MCF 10A (cell line): ENCODE measurements at places on chromosomes 4 and X.

- DNase-seq = no peak
Observed at GRCh38 chr4:112287258-112287989, 1.7 kb upstream of the TIFA start.

DNA sequence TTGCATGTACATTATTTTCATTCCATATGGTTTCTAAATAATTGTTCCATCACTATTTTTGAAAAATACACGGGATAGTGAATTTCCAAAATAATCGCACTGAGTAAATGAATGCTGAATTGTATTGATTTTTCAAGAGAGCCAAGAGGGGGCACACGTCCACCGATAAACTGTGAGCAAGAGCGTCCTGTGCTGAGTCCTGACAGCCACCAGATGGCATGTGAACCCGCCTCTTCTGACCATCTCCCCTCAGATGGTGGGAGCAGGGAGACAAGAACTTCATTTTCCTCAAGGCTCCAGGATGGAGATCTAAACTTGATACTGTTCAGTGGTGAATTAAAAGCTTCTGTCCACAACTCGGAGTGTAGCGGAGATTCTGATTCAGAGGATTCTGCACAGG is 30.6 kb upstream of the IL9R start:
- DNase-seq = peak; percentile 26

DNA sequence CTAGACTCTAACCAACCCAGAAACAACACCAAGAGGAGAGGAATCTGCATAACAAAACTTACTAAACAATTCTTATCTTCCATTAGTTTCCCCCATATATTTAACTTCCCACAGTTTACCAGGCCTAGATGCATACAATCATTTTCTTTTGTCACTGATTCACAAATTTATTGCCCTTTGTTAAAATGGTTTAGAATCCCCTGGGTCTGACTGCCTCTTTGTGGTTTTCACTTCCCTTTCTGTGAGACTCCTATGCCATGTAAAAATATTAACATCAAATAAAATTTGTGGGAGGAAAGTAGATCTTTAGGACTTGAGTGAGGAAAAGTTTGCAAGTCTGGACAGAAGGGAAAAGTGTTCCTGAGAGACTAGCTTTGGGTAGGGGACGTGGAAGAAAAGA is 393.8 kb upstream of the CNKSR2 start:
- DNase-seq = no peak

DNA sequence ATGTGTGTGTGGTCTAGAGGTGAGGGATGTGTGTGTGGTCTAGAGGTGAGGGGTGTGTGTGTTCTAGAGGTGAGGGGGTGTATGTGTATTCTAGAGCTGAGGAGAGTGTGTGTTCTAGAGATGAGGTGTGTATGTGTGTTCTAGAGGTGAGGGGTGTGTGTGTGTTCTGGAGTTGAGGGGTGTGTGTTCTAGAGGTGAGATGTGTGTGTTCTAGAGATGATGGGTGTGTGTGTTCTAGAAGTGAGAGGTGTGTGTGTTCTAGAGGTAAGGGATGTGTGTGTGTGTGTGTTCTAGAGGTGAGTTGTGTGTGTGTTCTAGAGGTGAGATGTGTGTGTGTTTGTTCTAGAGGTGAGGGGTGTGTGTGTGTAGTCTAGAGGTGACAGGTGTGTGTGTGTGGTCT is 1.3 kb downstream of the BST1 start:
- DNase-seq = no peak

DNA sequence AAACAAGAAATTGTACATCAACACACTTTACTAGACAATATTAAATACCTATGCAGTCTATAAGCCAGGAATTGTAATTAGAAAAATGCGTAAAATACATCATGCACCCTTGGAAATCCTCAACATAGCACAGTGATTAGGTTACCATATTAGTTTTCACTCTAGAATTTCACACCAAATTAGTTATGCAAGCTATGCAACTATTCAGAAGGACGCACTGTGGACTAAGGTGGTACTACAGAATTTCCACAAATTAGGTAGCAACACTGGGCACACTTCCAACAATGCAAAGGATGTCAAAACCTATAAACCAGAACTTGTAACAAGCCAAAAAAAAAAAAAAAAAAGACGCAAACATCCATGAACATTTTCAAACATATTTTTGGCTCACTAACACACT is 71.1 kb upstream of the ZCCHC13 start:
- DNase-seq = peak; percentile 81

- peak; percentile 13 for DNase-seq
Observed at GRCh38 chr4:122865425-122865824, 38.8 kb downstream of the FGF2 start.

- DNase-seq = peak; percentile 78
Observed at GRCh38 chrX:72554448-72555140, 18.0 kb downstream of the HDAC8 start.

- DNase-seq = no peak
Observed at GRCh38 chr4:129136433-129136832, 40.5 kb downstream of the C4orf33 start.

GRCh38 chrX:82589410-82589809 is 918.7 kb upstream of the POU3F4 start:
- peak; percentile 69 for DNase-seq

DNA sequence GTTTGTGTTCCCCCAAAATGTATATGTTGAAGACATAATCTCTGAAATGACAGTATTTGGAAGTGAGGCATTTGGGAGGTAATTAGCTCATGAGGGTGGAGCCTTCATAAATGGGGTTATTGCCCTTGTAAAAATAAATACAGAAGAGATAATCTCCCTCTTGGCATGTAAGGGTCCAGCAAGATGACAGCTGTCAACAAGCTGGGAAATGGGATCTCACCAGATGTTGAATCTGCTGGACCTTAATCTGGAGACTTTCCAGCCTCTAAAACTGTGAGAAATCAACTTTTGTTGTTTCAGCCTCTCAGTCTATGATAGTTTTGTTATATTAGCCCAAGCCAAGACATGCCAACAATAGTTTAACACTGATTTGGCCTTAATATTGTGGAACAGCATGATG is 438.2 kb upstream of the PCDH7 start:
- DNase-seq = no peak

DNA sequence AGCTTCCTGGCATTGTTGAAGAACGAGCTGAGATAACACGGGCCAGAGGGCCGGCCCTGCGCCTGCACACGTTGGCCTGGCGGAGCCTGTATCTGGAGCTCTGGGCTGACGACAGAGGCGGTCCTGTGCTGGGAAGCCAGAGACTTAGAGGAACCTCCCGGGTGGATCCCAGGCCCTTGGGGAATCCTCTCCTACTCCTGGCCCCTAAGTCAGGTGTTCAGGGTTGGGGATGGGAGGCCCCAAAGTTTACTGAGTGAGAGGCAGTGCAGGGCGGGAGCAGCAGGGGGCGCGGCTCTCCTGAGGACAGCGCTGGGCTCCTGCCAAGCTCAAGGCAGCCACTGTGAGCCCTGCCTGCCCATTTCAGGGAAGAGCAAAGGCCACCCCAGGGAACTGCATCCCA is 2.5 kb upstream of the HTRA3 start:
- peak; percentile 81 for DNase-seq

- DNase-seq = no peak
Observed at GRCh38 chrX:40201329-40201885, 103.6 kb upstream of the BCOR start.

GRCh38 chr4:40369437-40370274 is 34.5 kb downstream of the CHRNA9 start:
- no peak for DNase-seq

DNA sequence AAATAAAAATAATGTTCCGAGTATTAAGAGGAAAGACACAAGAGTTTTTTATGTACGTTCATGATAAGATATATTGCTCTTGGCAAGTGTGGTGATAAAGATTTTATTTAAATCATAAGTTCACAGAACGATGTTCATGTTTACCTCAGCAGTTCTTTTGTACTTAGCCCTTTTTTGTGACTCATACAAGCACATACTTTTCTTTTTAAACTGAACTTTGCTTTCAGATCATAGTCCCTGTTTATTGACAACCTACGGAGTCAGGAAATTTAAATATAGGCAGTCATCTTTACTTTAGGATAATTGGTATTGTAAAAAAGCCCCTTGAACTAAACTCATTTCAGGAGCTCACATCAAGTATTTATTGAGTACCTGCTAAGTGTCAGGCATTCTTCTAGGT is 1.3 kb upstream of the CTSO start:
- no peak for DNase-seq

DNA sequence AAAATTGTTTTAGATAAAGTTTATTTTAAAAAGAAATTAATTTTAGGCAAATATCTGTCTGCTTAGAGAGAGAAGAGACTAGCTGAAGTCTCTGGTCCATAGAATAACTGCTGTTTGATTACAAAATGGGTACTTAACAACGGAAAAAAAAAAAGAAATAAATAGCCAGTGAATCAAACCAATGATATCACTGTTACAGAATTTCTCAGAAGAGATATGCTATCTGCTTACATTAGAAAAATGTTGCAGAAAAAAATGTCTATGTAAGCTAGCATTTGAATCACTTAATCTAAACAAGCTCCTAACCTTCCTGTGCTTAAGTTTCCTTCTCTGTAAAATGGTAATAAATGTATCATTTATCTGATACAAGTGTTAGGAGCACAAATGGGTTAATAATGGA is 189.9 kb downstream of the IL15 start:
- DNase-seq = no peak

- DNase-seq = no peak
Observed at GRCh38 chrX:120145295-120145925, 13.0 kb upstream of the RHOXF2 start.

DNA sequence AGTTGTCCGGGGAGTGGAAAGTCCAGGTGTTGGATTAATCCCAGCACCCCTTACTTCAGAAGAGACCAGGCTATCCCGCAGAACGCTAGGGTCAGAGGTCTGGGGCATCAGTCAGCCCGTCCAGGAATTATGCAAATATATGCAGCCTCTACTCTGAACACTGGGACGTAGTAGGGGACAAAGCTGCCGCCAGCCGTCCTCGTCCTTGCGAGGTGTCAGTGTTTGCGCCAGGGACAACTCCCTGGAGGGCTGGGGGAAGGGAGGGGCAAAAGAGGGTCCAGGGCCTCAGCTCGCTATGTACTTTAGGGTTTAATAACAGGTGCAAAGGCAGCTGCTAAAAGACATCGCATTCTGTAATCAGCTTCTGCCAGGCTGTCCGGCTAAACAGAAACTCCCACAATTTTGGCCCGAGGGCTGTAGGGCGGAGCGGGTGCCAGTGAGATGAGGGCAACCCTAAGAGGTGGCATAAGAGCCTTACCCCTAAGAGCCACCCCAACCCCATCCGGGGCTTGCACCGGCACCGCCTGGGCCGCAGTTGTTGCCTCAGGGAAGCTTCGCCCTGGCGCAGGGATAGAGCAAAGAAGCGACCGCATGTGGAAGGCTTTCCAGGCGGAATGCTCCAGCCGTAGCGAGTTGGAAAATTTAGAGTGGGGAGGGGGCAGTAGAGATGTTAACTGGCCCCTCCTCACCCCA is 8.4 kb downstream of the HAND2 start:
- DNase-seq = no peak

DNA sequence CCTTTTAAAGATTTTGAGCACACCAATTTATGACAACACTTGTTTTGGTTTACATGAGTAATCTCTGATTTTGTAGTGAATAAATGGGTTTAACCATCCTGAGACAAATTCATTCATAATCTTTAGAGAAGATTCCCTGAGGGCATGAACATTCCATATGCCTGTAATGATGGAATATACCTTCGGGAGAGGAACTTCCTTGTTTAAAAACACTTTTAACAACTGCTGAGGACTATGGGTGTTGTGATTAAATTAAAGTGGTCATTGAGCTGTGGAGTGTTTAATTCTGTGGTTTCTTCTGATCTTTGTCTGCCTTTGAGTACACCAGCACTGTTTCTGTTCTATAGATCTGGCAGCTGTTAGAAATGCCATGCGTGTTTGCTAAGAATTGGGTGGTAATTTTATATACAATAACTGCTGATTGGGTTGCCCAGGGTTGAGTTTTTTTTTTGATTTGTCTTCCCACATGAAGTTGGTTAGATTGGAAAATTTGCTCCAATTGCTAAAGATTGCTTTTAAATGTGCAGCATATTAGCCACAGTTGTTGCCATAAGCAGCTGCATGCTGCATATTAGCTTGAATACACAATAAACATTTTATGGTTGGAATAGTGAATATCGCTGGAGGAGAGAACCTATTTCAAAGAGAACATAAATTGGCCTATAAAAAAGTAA is 86.8 kb downstream of the DCLK2 start:
- DNase-seq = no peak

- DNase-seq = no peak
Observed at GRCh38 chrX:53003111-53003510, 44.8 kb upstream of the FAM156A start.

- DNase-seq = no peak
Observed at GRCh38 chr4:38025665-38026064, 65.5 kb downstream of the PTTG2 start.

- no peak for DNase-seq
Observed at GRCh38 chrX:31228909-31229308, 157.1 kb upstream of the FTHL17 start.

DNA sequence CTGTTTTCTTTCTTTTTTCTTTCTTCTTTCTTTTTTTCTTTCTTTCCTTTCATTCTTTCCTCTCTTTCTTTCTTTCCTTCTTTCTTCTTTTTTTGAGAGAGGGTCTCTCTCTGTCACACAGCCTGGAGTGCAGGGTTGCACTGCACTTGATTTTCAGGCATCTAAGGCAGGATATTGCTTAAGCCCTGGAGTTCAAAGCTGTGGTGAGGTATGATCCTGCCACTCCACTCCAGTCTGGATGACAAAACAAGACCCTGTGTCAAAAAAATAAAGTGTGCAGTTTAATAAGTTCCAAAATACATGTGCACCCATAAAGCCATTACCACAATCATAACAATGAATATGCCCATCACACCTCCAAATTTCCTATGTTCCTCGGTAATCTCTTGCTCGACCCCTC is 10.6 kb upstream of the ZNF718 start:
- DNase-seq = no peak

DNA sequence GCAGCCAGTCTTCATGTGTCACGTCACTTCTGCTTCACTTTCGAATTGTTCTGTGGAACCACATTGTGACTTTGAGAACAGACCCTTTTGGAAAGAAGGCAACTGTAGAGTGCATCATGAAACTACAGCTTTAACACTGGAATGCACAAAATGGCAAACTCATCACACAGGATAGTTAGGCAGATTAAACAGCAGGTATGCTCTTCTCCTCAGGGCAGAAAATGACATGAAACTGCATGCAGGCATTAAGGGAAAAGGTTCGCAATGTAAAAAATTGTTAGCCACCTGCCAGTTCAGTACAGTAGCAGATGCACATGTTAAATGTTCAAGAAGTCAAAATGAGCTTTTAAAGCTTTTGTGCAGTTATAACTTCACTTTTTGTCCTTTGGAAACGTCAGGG is 864.6 kb upstream of the IGFBP7 start:
- no peak for DNase-seq

GRCh38 chr4:25449270-25449669 is 72.2 kb downstream of the ANAPC4 start:
- DNase-seq = peak; percentile 38

- DNase-seq = peak; percentile 16
Observed at GRCh38 chrX:106246511-106246910, 78.4 kb downstream of the PWWP3B start.

DNA sequence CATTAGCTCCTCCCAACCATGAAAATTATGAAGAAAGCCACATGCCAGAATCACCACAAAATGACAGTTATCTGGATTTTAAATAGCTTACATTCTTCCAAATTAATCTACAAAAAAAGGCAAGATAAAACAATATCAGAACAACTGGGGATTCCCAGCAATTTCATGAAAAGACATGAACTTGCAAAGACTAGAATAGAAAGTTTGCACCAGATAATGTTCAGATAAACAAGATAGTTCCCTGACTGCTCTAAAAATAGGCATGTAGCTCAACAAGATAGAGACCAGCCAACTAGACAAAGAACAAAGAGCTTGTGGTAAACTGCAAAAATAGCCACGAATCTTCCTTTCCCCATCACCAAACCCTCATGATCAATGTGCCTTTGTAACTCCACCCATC is 30.3 kb upstream of the DDX53 start:
- DNase-seq = no peak

GRCh38 chrX:121546317-121546716 is 498.9 kb downstream of the GLUD2 start:
- DNase-seq = no peak
